ENCODE measurements at places on chromosomes 6 and 20. TPM values are rescaled to one million over a fixed set of nuclear protein-coding genes. Genes with fewer than 3 reads are reported as not detected.

The FOXA2 gene
- total RNA-seq: 1.4 TPM

The NTSR1 gene
- 6.2 TPM for total RNA-seq

- DNase-seq: peak; percentile 71
Observed at GRCh38 chr6:99905209-99906106, 88.6 kb downstream of the MCHR2 start.

DNA sequence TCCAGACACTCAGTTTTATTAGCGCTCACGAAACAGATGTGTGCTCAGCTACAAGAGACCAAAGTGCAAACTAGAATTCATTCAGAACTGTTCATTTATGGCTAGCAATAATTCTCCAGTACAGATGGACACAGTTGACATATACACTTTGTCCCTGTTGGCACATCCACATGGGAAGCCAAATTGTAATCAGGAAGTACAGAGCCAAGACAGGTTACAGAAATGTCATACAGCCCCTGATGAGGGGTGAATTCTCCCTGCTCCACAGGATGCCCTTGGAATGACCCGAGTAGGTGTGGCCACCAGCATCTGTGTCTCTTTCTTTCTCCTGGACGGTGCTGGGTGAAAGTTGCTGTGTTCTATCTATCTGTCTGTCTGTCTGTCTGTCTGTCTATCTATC lies 7.6 kb downstream of the DHX35 start:
- DNase-seq: no peak

DNA sequence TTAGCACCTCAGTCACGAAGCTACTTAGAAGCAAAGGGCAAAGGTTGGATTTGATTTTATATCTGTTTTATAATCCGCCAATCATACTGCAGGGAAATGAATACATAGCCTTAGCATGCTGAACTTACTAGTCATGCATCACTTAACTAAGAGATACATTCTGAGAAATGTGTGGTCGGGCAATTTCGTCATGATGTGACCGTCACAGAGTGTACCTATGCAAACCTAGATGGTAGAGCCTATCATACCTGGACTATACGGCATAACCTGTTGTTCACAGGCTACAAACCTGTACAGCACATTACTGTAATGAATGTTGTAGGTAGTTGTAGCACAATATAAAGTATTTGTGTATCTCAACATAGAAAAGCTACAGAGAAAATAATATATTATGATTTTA lies 345.2 kb upstream of the RGS17 start:
- no peak for DNase-seq

- peak; percentile 45 for DNase-seq
Observed at GRCh38 chr6:130503146-130503545, 137.3 kb downstream of the TMEM200A start.

DNA sequence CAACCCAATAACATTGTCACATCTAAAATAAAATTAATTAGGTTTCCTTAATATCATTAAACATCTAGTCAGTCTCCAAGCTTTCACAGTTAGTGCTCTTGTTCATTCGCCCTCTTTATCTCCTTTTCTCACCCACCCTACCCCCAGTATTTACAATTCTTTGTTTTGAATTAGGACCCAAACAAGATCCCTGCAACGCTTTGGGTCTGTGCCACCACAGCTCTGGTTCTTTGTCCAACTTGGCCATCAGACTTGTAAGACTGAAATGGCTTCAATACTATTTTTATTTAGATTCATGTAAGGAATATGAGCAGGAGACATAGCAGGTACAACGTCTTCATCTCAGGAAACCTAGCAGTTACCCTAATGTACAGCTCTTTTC lies 276.5 kb downstream of the CDKAL1 start:
- no peak for DNase-seq

DNA sequence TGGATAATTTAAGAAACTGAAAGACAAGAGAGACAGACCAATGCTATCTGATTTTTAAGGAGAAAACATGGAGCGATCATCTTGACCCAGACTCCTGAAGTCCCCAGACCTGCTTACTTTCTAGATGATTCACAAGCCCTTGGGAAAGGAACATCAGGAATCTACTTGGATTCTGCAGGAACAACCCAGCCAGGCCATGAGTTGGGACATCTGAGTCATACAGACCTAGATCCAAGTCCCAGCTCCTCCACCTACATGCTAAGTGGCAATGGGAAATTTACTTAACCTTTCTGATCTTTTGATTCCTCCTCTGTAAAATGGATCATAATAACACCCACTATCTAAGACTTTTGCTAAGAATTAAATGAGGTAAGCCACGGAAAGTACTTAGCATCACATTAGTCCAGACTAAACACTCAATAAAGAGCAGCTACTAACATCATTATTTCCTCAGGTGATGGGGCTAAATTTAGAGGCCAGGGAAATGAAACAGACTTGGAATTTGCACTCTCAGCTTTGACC lies 61.0 kb upstream of the MAFB start:
- peak; percentile 34 for DNase-seq

DNA sequence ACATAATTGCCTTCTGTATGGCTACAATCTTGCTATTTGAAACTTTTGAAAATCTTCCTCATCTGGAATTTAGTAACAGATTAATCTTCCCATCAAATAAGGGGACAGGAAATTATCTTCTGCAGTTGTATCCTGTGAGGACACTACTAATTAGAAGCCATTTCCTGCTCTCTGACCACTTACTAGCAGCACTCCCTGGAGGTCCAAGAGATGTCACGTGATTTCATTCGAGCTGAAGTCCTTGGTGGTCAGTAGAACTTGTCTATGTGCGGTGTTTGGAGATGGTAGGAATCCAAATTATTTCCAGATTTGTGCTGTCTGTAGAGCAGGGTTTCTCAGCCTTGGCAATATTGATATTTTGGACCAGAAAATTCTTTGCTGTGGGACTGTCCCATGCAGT lies 202.5 kb downstream of the TFAP2B start:
- DNase-seq: no peak

Measured in MCF 10A (cell line).